ENCODE measurements at places on chromosomes 11 and 22.

DNA sequence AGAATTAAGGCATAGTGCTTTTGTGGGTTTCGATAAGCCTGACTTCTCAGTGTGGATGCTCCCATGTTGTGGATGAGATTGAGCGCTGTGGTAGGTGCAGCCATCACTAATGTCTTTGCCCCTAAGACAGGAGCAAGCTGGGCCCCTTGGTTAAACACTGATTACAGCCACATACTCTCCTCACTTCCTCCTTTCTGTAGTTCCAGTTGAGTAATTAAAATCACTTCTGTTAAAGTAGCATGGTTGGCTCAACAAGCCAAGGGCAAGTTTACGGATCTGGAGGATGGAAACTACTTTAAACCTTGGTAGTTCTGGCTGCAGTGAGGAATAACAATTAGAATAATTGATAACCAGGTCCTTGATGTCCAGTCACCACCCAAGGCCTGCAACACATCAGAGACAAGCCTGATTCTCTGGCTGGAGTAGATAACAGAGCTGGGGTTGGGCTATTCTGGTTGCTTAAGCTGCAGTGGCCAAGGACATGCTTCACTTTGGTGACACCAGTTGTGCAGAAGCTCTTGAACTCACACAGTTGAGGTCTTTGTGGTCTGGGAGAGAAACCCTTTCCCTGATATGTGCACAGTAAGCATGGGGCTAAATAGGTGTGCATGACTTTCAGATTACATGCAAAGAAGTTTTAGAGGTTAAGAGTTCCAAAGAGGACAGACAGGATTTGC, 81.3 kb downstream of the KIRREL3 start:
- DNase-seq = no peak

DNA sequence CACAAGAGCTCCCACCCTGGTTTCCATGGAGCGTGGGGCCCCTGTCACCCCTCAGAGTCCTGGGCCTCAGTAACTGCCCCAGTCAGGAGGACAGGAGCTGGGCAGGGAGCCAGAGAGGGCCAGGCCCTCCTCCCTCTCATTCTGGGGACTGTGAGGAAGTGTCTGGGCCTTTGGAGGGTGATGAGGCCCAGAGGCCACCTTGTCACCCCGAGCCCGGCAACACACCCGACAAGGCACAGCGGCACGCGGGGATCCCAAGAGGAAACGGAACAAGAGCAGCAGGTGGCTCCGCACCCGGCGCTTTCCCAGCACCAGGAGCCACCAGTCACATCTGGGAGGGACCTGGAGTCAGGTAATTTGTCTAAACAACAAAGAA, 72.1 kb downstream of the CELSR1 start:
- DNase-seq = no peak

DNA sequence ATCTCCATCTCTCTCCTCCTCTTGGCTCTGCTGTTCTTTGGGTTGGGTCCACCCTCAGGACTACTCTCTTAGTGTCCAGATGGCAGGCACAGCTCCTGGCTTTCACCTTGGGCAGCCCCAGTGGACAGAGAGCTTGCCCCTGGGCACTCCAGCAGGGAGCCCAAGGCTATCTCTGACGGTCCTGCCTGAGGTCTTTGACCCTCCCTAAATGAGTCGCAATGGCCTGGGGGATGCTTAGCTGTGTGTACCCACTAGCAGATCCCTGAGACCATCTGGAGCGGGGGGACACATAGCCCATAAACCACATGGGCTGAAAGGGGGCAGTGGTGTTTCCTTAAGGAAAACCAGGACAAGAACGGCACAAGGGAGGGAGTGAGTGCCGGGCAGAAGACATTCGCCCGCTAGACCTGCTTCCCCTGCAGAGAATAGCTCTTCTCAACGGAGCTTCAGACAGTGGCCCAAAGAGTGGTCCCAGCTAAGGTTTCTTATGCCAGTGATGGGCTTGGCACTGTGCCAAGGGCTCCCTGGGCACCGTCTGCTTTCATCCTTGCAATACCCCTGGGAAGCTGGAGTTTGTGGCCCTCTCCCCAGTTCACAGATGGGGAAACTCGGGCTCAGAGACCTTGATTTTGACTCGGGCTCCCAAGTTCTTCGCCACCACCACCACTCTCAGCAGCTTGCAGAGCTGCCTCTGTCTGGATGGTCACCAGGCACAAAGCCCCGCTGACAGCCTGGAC, 53.9 kb upstream of the ANO1 start:
- DNase-seq = no peak

- DNase-seq = no peak
These were observed 129.4 kb upstream of the SLC5A12 start for GRCh38 chr11:26851291-26851690.

DNA sequence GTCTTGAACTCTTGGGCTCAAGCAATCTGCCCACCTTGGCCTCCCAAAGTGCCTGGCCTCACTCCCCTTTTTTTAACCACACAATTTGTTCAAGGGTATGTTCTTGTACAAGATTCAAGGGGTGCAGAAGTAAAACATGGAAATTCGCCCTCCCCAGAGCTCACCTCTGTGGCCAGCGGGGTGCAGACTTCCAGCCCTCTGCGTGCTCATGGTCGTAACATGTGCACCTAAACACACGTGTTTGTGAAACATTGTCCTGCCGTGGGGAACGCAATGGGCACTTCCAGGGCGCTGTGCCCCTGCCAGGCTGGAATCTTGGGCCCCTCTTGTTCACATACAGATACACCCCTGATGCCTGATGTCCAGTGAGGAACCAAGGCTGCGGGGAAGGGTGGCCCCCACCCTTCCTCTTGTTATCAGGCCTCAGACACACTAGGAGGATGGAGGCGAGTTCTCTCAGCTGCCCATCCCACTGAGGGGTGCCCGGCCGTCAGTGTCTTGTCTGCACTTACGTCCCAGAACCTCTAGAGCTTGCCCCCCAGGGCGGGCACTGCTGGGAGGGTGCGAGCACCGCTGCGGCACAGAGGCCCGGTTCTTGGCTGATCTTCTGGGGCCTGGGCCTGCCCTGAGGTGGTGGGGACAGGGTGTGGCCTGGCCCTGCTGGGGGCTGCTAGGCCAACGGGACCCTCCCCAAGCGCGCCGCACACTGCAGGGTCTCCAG, 4.1 kb upstream of the EPS8L2 start:
- no peak for DNase-seq

DNA sequence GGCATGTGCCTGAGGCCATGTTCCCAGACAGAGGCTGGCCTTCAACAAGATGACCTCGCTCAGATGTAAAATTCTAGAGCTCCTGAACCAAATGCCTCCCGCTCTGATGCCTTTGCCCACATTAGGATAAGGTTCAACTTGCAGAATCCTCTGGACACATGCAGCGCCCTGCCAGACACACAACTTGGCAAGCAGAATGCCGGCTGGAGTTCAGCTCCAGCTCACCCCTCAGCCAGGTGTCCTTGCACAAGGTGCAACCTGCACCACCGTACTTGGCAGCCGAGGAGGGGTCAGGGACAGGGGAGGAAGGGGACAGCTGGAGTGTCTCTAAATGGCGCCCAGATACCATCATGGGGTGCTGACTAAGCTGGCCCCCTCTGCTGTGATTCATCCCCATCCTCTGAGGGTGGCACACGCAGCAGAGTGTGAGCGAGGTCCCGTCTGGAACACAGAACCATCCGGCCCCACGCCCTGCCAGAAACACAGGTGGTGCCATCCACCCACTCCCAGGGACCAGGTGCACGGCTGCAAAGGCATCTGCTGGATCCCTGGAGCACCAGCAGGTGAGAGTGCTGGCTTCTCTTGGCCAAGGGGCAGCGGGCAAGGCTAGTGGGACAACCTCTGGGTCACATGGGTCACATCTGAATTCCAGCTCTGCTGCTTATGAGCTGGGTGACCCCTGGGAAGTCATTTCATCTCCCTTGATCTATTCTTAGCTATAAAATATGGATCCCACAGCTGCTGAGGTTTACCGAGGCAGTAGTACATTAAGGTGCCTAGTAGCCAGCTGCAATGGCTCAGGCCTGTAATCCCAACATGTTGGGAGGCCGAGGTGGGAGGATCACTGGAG, 12.8 kb downstream of the ZMAT5 start:
- DNase-seq = no peak

GRCh38 chr11:41414771-41415440, 44.5 kb downstream of the LRRC4C start:
- DNase-seq = no peak

- DNase-seq = no peak
These were observed 14.3 kb downstream of the ATP5MG start for GRCh38 chr11:118415739-118416068.

GRCh38 chr11:9914064-9914463, 250.2 kb downstream of the SWAP70 start:
- no peak for DNase-seq

DNA sequence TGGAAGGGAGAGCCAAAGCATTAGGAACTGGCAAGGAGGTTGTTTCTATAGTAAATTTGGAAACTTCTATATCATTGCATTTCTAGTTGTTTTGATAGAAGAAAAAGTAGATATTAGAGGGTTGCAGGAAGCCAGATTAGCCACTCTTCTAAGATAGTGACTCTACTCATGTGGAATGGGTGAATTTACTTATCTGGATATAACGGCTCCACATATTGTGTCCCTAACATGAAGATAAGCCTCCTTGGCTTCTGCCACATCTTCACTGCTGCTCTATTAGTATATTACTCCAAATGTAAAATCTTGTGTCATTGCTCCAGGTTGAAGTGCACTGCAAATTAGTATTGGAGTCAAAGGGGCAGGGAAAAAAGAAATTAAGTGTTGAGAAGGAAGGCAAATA, 283.3 kb downstream of the CASP12 start:
- no peak for DNase-seq

DNA sequence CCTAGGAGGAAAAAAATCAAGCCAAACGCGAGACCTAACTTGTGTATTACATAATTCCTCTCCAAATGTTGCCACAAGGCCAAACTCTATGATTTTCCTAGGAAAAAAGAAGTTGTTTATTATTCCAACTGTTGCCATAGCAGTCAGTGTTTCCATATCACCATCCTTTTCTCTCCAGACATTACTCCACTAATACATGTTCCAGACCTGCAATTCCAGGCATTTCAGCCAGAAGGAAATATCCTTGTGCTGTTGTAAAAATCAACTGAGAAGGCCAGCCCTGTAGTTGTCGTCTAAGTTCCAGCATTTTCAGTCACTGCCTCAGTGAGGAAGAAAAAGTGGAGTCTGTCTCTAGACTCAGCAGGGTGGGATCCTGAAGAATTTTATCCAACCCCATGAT, 33.1 kb upstream of the PAMR1 start:
- DNase-seq = no peak

- DNase-seq = no peak
These were observed 10.4 kb upstream of the MIEF1 start for GRCh38 chr22:39491696-39492095.

GRCh38 chr11:109960831-109961230, 132.4 kb upstream of the ZC3H12C start:
- no peak for DNase-seq

DNA sequence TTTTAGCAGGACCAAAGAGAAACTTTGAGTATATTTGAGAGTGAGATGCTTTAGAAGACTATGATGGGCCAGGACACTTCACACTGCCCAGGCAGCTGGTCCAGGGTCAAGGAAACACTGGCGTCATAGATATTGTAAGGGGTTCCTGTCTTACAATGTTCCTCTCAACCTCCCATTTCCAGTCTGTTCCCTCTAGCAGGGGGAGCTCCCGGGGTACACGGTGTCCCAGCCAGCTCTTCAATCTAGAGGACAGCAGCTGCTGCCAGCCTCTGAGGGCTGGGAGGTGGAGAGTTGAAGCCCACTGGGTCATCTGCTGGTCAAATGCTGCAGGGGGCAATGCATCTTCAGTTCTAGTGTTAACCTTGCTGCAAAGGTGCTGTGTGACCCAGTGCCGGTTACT, 40.7 kb upstream of the TIMP3 start:
- DNase-seq = no peak

GRCh38 chr11:111531687-111532364, 8.7 kb upstream of the LAYN start:
- DNase-seq = peak; percentile 65
